ENCODE measurements at places on chromosomes 2 and 18.

- DNase-seq: no peak
Measured at GRCh38 chr18:13474336-13474735, 252.0 kb downstream of the FAM210A start.

GRCh38 chr2:106098081-106098480 lies 96.0 kb downstream of the UXS1 start:
- no peak for DNase-seq

GRCh38 chr2:197345846-197346370 lies 35.3 kb upstream of the ANKRD44 start:
- DNase-seq: no peak

DNA sequence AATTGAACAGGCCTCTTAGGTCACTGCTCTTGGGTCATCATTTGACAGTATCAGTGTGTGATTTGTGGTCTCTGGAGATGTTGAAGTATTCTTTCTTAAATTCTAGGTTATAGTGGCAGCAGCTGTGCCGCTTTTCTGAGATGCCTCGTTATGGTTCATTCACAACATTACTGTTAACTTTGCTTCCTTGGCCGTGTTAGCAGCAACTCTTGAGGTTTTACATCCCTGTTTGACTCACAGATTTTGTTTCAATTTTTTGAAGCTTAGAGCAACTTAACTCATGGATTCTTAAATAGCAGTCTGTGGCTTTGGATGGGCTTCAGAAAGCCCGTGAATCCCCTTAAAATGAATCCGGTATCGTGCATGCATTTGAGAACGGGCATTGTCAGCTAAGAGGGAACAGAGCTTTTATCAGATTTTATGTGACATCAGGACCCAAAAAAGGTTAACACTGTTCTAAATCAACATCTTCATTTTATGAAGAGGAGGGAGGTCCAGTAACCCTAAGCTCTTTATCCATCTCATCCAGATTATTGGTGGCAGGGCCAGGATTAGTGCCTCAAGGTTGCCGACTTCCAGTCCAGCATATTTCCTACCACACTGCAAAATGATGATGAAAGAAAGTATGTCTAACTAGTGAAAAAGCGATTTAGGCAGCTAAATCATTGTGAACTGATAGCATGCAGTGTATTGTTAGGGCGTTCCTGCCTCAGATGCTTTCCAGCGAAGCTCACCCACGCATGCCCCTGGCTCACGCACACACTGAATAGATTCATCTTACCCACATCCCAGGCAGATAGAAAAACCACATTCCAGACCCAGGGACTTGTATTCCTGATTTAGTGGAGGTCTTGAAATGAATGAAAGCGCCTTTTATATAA lies 5.1 kb downstream of the TRIB2 start:
- peak; percentile 20 for DNase-seq

DNA sequence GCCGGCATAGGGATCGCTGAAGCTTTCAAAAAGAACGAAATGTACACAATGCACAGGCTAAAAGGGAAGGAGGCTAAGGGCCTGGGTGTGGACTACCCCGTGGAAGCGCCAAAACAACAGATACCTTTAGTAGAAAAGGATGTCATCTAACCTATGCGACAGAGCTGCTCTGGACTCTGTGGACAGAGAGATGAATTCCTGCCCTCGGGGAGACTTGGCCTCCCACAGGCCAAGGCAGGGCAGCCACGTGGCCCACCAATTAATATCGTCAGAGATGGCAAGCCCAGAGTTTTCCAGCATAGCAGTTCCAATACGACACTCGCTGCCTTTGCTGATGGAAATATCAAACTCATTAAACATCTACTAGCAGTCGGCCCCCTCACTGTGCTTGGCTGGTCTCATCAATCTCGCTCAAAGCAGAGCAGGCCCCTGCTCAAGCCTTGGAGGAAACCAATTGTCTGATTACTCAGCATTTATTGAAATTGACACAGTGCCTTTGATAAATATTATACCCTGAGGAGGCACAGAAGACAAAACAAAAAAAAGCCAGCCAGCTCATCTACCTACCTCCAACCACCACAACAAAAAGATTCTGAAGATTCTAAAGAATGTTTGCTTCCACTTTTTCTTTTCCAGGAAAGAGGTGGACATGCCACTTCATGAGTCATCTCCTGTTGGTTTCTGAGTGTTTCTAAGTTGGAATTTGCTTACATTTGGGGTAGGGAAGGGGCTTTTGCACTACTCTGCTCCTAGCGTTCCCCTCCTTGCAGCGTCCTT lies 79.0 kb upstream of the ACAA2 start:
- no peak for DNase-seq

DNA sequence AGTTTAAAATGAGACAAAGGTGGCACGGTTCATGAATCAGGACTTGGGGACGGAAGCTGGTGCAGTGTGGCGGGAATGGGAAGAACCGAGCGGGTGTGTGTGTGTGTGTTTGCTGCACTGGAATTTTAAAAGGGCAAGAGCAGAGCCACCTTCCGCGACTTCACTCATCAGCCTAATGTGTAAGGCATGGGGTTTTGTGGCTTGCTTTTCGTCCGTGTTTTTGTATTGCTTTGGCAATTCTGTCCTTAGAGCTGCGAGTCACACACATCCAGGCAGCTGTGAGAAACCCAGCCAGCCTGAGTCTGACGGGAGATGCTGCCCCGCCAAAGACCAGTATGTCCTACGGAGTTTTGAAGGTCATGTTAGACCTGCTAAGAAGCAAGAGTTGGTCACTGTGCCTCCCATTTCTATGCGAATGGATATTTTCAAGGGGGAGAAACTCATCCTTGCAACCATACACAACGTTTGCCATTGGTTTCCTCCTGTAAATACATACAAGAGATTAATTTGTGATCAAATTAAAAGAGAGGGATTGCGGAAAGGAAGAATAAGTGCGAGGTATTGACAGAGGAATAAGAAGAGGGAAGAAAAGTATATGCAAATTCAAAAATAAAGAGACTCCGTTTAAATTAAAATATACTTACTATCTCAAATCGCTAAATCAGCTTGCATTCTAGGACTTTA lies 665 bp upstream of the CACNB4 start:
- no peak for DNase-seq

DNA sequence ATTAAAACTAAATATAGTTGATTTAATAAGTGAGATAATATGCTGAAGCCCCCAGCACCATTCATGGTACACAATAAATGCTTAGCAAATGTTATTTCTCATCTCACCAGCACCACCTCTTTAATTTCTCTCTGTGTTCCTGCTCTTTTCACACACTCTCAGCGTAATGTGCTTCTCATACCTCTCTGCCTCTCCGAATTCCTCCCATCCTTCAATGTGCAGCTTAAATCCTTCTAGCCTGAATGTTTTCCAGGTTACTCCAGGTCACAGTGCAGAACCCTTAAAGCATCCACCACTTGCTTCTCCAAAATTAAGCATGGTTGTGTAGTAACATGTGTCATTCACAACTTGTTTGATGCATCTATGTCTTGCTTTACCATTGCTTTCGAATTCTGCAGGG lies 119.6 kb downstream of the MCFD2 start:
- no peak for DNase-seq
